Natural killer cell treated with Interleukin-12 subunit alpha and Interleukin-12 subunit beta and Interleukin-15 and Interleukin-18, amount 100 ng/mL, for 72 hours (primary cell): ENCODE measurements at places on chromosomes 3 and 15.

DNA sequence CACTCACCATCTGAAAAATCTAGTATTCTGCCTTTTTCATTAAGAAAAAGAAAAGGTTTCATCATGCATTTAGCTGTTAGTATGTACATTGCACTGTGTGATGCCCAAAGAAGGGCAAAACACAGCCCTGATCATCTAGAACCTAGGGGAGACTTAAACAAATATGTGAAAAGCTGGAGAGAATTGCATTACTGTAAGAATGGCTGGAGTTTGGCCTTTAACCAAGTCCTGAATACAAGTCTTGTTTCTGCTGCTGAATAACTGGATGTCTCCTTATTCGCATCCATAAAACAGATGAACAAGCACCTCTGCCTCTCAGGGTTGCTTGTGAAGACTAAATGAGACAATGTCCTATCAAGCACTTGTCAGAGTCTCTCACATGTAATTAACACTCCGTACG, 233.4 kb upstream of the LRTM1 start:
- H3K4me3 ChIP-seq, result no peak overlapping the region
- H3K27me3 ChIP-seq, result no peaks in the 10 kb centered on the region
- H3K36me3 ChIP-seq, result no peaks in the 10 kb centered on the region
- no peak for DNase-seq
- no peaks in the 10 kb centered on the region for H3K4me1 ChIP-seq

DNA sequence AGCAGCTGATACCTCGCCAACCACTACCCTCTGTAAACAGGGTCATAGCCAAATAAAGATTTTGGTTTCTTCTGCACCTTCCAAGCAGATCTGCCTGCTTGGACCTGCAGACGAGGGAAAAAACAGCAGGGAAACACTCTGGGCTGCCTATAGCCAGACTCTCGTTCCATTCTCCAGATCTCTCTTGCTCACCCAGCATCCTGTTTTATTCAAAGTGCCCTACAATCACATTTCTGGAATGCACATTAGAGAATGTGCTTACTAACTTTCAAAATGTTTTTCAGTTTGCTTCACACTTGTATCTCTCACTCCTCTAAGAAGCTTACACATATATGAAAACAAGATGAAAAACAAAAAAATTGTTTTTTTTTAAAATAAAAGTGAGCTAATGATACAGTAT, 71.4 kb downstream of the MLH1 start:
- DNase-seq, result no peak
- H3K4me3 ChIP-seq, result no peak overlapping the region
- no peak overlapping the region for H3K27ac ChIP-seq
- H3K27me3 ChIP-seq, result no peaks in the 10 kb centered on the region

GRCh38 chr15:63178034-63178433, 11.4 kb upstream of the RAB8B start:
- H3K27me3 ChIP-seq, result no peaks in the 10 kb centered on the region
- H3K27ac ChIP-seq, result no peak overlapping the region
- H3K4me1 ChIP-seq, result peaks cover 4% of the 10 kb centered on the region
- H3K4me3 ChIP-seq, result no peak overlapping the region
- no peaks in the 10 kb centered on the region for H3K36me3 ChIP-seq
- no peak for DNase-seq

- peaks cover 13% of the 10 kb centered on the region for H3K36me3 ChIP-seq
- no peak overlapping the region for H3K4me3 ChIP-seq
- peaks cover 58% of the 10 kb centered on the region for H3K27me3 ChIP-seq
Measured at GRCh38 chr3:173399044-173399443, 1.5 kb downstream of the NLGN1 start.

DNA sequence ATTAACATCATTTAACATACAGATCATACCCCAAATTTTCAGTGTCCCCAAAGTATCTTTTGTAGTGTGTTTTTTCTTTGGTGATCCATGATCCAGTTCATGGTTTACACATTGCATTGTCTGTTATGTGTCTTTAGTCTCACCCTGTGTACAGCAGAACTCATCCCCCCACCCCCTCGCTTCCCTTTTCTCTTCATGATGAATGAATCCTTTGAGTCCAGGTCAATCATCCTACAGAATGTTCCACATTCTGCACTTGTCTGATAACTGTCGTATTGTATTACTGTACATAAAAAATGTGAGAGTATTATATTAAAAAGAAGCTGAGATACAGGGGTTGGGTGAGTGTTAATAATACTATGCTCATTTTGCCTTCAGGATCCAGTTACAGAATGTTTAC, 14.6 kb upstream of the NIT2 start:
- no peak overlapping the region for H3K27ac ChIP-seq
- no peaks in the 10 kb centered on the region for H3K36me3 ChIP-seq
- no peak overlapping the region for H3K4me3 ChIP-seq
- peaks cover 15% of the 10 kb centered on the region for H3K4me1 ChIP-seq
- DNase-seq, result no peak

- peaks cover 16% of the 10 kb centered on the region for H3K4me1 ChIP-seq
- no peak overlapping the region for H3K4me3 ChIP-seq
- H3K27ac ChIP-seq, result no peak overlapping the region
- H3K27me3 ChIP-seq, result no peaks in the 10 kb centered on the region
Measured at GRCh38 chr3:38522002-38522401, 25.9 kb downstream of the EXOG start.

- no peak overlapping the region for H3K27ac ChIP-seq
- no peaks in the 10 kb centered on the region for H3K4me1 ChIP-seq
- no peak for DNase-seq
- no peaks in the 10 kb centered on the region for H3K36me3 ChIP-seq
Measured at GRCh38 chr3:53764026-53764775, 82.0 kb downstream of the CHDH start.

DNA sequence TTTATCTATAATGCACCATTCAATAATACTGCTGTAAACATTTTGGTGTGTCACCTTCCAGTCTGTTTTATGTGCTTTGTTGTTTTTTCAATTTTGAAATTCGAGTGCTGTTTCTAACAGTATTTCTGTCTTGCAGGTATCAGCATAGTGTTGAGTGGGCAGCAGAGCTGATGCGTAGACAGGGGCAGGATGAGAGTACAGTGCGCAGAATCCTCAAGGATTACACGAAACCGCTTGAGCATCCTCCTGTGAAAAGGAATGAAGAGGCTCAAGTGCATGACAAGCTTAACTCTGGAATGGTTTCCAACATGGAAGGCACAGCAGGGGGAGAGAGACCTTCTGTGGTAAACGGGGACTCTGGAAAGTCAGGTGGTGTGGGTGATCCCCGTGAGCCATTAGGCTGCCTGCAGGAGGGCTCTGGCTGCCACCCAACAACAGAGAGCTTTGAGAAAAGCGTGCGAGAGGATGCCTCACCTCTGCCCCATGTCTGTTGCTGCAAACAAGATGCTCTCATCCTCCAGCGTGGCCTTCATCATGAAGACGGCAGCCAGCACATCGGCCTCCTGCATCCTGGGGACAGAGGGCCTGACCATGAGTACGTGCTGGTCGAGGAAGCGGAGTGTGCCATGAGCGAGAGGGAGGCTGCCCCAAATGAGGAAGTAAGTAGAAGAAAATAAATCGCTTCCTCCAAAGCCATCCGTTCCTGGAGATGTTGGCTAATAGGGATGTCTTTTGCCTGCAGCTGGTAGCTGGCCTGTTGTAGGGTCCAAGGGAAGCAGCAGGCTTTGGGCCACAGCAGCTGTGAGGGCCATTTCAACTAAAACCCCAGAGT, 19.1 kb downstream of the TSEN2 start:
- H3K4me1 ChIP-seq, result no peaks in the 10 kb centered on the region
- peaks cover 6% of the 10 kb centered on the region for H3K36me3 ChIP-seq
- no peak overlapping the region for H3K4me3 ChIP-seq

- no peak overlapping the region for H3K27ac ChIP-seq
- H3K36me3 ChIP-seq, result peaks cover 19% of the 10 kb centered on the region
- H3K27me3 ChIP-seq, result peaks cover 5% of the 10 kb centered on the region
- H3K4me3 ChIP-seq, result no peak overlapping the region
- H3K4me1 ChIP-seq, result peaks cover 9% of the 10 kb centered on the region
- DNase-seq, result no peak
Measured at GRCh38 chr3:30319713-30320112, 286.7 kb upstream of the TGFBR2 start.

- no peaks in the 10 kb centered on the region for H3K27me3 ChIP-seq
- H3K36me3 ChIP-seq, result no peaks in the 10 kb centered on the region
Measured at GRCh38 chr3:111519178-111519855, 22.7 kb upstream of the CD96 start.

GRCh38 chr3:182920515-182921084, 59.7 kb downstream of the DCUN1D1 start:
- H3K27ac ChIP-seq, result no peak overlapping the region
- H3K4me3 ChIP-seq, result no peak overlapping the region
- H3K4me1 ChIP-seq, result peaks cover 7% of the 10 kb centered on the region
- H3K27me3 ChIP-seq, result no peaks in the 10 kb centered on the region

DNA sequence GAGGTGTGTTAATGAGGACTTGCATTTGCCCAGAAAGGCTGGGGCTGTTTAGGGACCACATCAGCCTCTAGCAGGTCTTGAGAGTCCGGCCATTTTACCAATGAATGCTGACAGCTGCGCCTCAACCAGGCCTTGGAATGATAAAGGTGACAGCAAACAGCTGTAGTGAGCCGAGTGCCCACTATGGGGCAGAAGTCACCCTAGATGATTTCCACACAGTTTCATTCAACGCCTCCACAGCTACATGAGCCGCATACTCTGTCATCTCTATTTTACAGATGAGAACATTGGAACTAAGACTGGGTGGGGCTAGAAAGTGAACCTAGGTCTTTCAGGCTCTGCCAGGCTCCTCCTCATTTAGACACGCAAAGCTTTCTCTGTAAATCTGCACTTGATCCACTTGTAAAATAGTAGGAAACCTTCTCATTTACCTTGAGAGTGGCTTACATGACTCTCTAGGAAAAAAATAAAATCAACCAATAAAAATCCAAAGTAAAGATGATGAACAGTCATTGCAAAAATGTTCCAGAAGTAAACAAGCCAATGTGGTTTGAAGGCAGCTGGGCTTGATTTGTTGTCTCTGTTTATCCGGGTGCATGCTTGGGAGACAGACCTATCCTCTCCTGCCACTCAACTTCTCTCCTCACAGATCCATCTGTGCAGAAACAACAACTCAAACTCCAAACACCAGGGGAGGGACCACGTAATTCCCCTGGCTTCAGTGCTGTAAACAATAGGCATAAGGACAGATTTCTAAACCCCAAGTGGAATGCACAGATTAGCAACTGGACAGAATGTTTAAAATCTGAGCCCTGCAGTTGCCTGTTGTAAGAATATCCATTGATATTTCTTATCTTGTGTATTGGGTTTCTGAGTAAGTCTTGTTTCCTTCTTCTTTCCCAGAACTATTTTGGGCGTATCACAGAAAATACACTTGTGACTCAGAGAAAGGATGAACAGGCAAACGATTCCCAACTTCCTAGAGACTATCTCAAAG, 31.5 kb upstream of the LDHAL6B start:
- no peak overlapping the region for H3K27ac ChIP-seq
- no peak for DNase-seq
- no peak overlapping the region for H3K4me3 ChIP-seq
- H3K36me3 ChIP-seq, result no peaks in the 10 kb centered on the region
- no peaks in the 10 kb centered on the region for H3K4me1 ChIP-seq
- peaks cover 12% of the 10 kb centered on the region for H3K27me3 ChIP-seq

DNA sequence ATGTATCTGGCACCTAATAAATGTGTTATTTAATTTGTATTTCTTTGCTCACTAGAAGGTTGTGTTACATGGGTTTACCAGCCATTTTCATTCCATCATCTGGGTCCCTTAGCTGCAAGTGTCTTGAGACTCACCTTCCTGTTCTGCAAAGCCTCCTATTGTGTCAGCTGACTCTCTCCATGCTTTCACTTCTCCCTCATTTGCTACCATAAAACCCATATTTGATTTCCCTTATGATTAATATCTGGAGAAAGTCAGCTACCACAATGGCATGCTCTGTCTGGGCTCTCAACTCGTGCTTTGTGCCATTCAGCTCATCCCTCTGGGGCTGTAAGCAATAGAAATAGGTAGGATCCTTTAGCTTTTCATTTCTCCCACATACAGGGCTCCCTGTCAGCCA, 79.5 kb upstream of the EIF1B start:
- no peaks in the 10 kb centered on the region for H3K27me3 ChIP-seq
- H3K4me1 ChIP-seq, result no peaks in the 10 kb centered on the region
- no peak overlapping the region for H3K4me3 ChIP-seq
- H3K36me3 ChIP-seq, result no peaks in the 10 kb centered on the region
- no peak for DNase-seq
- no peak overlapping the region for H3K27ac ChIP-seq

DNA sequence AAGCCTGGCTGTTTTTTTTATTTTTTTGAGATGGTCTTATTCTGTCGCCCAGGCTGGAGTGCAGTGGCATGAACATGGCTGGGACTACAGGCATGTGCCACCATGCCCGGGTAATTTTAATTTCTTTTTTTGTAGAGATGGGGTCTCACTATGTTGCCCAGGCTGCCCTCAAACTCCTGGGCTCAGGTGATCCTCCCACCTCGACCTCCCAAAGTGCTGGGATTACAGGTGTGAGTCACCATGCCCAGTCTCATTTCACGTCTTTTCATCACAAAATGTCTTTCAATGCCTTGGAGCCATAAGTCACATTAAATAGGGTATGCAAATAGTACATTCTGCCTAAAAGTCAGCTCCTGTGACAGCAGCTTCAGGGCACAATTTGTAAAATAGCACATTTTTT, 52.8 kb downstream of the SOX2 start:
- H3K36me3 ChIP-seq, result no peaks in the 10 kb centered on the region
- no peak overlapping the region for H3K4me3 ChIP-seq
- H3K27me3 ChIP-seq, result no peaks in the 10 kb centered on the region
- H3K27ac ChIP-seq, result no peak overlapping the region

GRCh38 chr15:27176785-27177406, 205.9 kb downstream of the GABRG3 start:
- no peaks in the 10 kb centered on the region for H3K4me1 ChIP-seq
- H3K27ac ChIP-seq, result no peak overlapping the region

DNA sequence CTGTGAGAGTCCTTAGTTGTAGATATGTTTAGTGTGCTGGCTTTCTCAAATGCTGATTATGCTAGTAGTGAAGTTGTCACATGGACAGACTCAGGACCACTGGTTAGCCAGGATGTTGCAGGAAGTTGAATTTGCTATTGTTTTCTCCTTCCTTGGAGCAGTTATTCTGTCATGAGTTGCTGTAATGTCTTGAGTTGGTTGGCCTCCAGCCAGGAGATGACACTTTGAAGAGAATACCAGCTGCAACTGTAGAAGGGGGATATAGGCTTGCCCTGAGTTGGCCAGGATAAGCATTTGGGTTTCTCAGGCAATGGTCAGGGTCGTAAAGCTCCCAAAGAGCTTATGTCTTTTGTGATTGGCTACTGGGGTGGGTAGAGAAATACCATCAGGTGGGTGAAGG, 206.7 kb downstream of the ZNF621 start:
- no peak overlapping the region for H3K27ac ChIP-seq
- no peaks in the 10 kb centered on the region for H3K4me1 ChIP-seq
- no peak for DNase-seq
- peaks cover 12% of the 10 kb centered on the region for H3K36me3 ChIP-seq
- peaks cover 36% of the 10 kb centered on the region for H3K27me3 ChIP-seq

- H3K27ac ChIP-seq, result no peak overlapping the region
- H3K27me3 ChIP-seq, result no peaks in the 10 kb centered on the region
- DNase-seq, result no peak
- no peaks in the 10 kb centered on the region for H3K4me1 ChIP-seq
Measured at GRCh38 chr3:60444898-60445437, 806.3 kb downstream of the FHIT start.

DNA sequence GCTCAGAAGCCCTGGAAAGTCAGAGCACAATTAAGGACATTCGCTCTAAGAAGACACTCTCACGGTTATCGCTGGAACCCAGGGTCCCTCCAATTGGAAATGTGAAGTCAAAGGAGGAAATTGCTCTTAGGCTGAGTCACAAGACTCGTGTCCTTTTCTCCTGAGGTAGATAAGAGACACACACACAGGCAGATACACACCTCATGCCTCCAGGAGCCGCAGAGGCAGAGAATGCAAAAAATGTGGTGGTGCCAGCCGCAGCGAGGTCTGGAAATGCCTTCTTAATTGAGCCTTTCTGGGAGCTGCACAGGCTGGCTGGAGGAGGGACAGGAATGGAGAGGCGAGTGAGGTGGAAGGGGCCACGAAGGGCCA, 189.3 kb downstream of the OPA1 start:
- H3K4me1 ChIP-seq, result no peaks in the 10 kb centered on the region
- H3K27me3 ChIP-seq, result peaks cover 63% of the 10 kb centered on the region
- no peak overlapping the region for H3K27ac ChIP-seq
